Skeletal muscle cell (primary cell): ENCODE measurements at places on chromosomes 3 and 15.

- DNase-seq = no peak
These were observed 1.6 kb upstream of the ONECUT1 start for GRCh38 chr15:52791776-52792175.

- DNase-seq = peak; percentile 54
These were observed 38.4 kb upstream of the RBM5 start for GRCh38 chr3:50050361-50050760.

GRCh38 chr15:61731099-61731498, 329.1 kb downstream of the VPS13C start:
- no peak for DNase-seq

DNA sequence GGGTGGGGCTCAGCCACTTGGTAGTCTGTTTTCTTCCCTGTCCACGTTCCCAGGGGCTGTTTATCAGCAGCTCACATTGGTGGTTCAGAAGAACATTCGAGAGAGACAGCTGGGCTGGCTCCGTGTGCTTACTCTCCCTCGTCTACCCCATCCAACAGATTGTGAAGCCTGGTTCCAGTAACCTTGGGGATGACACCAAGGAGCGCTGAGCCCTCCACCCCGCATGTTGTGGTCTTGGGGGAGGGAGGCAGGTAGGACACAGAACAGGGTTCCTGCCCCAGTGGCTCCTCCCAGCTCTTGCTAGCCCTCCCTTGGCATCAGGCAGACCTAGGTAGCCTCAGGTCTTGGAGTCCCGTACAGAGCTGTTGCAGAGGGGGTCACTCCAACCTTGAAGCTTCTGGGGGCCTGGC, 33.1 kb downstream of the KLF13 start:
- no peak for DNase-seq

DNA sequence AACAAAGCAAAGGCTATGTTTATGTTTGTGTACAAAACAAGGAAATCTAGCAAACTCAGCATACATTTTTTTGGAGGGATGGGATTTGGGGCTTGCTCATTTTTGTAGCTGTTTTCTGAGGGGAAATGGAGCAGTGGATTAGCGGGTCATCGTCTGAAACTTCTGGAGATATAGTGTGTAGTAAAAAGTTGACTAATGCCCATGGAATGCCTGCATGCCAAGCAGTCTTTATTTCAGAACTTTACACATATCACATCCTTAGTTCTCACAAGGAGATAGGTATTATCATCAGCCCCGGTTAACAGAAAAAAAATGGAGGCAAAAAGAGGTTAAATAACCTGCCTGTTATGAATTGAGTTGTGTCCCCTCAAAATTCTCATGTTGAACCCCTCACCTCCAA, 47.1 kb downstream of the ATP13A4 start:
- no peak for DNase-seq
